ENCODE measurements at places on chromosomes 3 and 15.

GRCh38 chr15:87609474-87609873, 647.1 kb downstream of the NTRK3 start:
- peak; percentile 92 for DNase-seq

GRCh38 chr3:178059119-178059518, 477.1 kb upstream of the KCNMB2 start:
- DNase-seq, result no peak

- no peak for DNase-seq
Measured at GRCh38 chr3:69585472-69585871, 153.8 kb upstream of the MITF start.

DNA sequence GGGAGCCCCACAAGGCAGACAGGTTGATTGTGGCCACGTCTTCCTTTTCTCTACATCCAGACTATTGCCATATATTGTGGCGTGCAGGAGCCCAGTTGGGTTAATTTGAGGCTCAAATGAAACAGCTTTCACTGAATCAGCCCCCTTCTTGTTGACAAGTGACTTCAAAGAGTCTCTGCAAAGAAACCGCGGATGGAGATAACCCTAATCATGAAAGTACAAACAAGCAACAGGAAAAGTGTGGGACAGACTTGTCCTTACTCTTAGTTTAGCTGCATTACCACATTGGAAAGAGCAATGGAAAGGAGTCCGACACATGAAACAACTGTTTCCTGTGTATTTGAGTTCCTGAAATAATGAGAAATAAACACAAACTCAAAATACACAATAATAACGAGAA, 3.3 kb downstream of the TMEM40 start:
- no peak for DNase-seq

DNA sequence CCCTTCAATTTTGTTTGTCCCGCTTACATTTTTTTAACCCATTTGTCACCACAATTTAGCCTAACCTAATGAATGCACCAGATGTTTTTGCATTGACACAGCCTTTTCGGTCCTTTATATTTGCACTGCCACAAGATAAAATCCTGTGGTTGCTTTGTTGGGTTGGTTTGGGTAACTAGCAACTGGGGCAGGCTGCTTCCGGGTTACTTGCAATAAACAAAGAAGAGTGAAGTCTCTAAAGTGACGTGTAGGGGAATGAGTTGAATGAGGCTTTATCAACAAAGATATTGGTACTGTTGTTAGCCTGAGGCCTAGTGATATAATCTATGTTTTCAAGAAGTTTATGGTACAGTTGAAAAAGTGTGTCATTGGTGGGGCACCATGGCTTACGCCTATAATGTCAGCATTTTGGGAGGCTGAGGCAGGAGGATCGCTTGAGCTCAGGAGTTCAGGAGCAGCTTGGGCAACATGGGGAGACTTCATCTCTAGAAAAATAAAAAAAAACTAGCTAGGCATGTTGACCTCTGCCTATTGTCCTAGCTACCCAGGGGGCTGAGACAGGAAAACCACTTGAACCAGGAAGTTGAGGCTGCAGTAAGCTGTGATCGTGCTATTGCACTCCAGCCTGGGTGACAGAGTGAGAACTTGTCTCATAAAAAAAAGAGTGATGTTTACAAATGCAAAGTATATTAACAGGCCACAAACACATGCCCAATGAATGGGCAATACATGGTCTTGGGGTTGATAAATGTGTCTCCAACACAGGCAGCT, 121.8 kb downstream of the OXSM start:
- DNase-seq, result no peak

- no peak for DNase-seq
Measured at GRCh38 chr15:70950953-70951352, 58.3 kb downstream of the LRRC49 start.

DNA sequence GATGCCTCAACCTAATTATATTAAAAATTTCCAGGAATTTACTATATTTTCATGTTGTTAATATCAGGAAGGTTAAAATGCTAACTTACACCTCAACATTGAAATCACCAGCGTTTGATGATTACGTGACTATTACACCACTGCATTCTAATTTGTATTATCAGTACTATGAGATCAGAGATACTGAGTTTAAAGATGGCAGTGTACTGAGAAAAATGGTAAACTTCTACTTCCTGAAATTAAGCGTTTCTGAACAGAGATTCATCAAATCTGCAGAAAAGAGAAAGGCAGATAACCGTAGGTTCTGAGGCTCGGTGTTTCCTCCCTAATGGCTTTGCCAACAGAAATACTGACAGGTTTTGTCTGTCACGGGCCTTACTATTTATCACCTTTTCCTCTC, 69.9 kb downstream of the CRTC3 start:
- no peak for DNase-seq

GRCh38 chr3:23944007-23944783, 891 bp upstream of the NR1D2 start:
- DNase-seq, result no peak

- DNase-seq, result peak; percentile 34
Measured at GRCh38 chr3:62558549-62559112, 185.3 kb upstream of the FEZF2 start.

GRCh38 chr3:112651071-112651470, 10.1 kb upstream of the CCDC80 start:
- DNase-seq, result no peak

- peak; percentile 61 for DNase-seq
Measured at GRCh38 chr15:35833581-35833980, 287.6 kb upstream of the DPH6 start.

- peak; percentile 35 for DNase-seq
Measured at GRCh38 chr15:61091289-61091616, 137.8 kb downstream of the RORA start.

- no peak for DNase-seq
Measured at GRCh38 chr15:75739791-75740190, 27.1 kb upstream of the CSPG4 start.

DNA sequence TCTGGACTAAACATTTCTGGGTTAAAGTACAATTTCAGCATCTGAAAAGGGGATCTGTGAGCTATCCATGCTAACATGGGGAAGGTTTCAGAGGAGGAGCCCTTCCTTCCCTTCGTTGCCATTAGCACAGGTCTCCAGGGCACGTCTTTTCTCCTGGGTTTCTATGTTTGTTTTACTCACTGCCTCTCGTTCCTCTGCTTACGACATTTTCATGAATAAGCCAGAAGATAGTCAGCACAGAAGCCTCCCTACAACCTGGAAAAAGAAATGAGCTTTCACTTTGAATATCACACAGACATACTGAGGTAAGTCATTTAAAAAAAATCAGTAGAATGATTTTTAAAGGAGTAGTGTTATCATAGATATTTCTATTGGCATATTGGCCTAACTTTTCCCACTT, 117.2 kb upstream of the KCNMB2 start:
- no peak for DNase-seq

GRCh38 chr3:115788921-115789470, 165.7 kb downstream of the GAP43 start:
- peak; percentile 99 for DNase-seq

DNA sequence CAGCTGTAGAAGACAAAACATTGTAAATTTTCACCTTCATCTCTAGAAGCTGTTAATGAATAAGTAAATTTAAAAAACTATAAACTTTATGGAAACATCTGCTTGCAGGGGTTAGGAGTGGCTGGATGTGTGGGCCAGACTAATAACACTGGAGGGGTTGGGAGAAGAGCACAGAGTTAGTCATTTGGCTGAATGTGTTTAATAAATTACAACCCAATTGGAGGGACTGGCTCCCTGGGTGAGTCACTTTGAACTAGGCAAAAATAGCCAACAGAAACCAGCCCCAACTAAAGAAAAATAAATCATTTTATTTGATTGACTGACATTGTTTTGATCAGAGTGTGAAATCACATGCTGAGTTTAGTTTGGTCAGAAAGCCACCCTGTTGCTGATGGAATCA, 21.8 kb downstream of the DGKG start:
- DNase-seq, result no peak

GRCh38 chr15:88992216-88992615, 79.0 kb upstream of the MFGE8 start:
- DNase-seq, result peak; percentile 63

DNA sequence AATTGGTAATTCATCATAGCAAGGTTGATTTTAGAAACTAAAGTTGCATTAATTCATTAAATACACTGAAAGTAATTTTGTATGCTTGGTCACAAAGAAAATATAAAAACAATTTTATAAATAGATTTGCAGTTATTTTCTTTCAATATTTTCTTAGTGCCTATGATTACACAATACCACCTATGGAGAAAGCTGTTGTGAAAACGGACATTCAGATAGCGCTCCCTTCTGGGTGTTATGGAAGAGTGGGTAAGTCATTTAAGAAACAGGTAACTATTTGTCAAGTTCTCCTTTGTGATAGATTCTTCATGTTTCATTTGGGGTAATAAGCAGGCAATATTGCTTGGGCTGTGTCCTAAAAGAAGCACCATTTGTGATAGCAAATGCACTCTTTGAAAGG, 3.0 kb downstream of the DUT start:
- DNase-seq, result no peak

GRCh38 chr3:122548619-122549018, 15.5 kb downstream of the PARP9 start:
- DNase-seq, result no peak

DNA sequence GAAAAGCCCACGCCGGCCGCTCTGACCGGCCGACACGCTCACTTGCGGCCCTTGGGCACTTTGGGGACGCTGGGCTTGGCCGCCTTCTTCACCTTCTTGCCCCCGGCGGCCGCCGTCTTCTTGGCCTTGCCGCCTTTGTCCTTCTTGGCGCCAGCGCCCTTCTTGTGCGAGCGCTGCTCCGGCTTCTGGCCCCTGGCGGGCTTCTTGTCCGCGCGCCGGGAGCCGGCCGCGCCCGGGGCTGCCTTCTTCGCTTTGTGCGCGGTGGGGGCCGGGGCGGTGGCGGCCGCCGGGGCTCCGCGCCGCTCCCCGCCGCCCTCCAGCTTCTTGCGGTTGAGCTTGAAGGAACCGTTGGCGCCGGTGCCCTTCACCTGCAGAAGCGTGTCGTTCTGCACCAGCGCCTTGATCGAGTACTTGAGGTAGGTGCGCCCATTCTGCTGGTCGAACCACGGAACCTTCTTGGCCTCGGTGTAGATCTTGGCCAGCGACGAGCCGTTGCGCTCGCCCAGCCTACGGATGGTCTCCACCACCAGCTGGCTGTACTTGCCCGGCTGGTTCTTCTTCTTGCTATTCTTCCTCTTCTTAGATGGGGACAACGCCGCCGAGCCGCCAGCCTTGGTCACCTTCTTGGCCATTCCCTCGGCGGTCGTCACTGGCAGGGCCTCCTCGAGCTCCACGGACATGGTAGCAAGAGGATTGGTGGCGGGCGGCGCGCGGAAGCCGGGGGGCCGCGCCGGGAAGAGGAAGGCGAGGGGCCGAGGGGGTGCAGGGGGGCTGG, 36.7 kb downstream of the HMCES start:
- no peak for DNase-seq

- no peak for DNase-seq
Measured at GRCh38 chr3:108099679-108100428, 9.0 kb upstream of the CD47 start.

DNA sequence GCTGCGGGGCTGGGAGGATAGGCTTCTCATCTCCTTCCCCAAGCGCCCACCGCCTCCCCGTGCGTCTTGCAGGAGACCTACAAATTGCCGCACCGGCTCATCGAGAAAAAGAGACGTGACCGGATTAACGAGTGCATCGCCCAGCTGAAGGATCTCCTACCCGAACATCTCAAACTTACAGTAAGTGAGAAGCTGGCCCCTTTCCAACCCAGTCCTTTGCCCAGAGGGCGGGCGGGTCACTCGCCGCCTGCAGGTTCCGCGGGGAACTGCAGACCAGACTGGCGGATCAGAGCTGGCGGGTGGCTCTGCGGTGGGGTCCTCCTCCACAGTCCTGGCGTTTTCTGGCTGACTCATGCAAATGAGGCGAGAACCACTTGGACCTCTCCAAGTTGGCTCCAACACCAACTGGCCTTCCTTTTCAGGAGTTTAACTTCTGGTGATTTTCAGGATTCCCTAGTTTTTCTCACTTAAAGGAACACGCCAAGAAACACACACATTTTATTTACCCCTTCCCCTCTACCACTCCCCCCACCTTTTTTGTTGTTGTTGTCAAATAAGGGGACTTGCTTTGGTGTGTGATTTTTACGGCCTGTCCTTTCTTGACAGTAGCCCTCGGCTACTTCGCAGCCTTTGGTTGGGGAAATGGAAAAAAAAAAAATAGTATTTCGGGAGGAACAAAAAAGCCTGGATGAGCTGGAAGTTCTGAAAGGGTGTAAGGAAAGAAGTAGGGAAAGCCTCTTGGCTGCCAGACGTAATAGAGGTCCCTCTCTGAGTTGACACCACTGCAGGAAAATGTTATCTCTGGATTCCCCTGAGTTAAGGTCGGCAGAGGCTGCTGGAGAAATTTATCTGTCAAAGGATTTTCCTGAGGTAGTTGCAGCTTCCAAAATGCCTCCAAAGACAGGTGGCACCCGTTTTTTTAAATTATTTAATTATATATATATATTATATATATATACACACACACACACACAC, 1.3 kb downstream of the BHLHE40 start:
- peak; percentile 91 for DNase-seq

DNA sequence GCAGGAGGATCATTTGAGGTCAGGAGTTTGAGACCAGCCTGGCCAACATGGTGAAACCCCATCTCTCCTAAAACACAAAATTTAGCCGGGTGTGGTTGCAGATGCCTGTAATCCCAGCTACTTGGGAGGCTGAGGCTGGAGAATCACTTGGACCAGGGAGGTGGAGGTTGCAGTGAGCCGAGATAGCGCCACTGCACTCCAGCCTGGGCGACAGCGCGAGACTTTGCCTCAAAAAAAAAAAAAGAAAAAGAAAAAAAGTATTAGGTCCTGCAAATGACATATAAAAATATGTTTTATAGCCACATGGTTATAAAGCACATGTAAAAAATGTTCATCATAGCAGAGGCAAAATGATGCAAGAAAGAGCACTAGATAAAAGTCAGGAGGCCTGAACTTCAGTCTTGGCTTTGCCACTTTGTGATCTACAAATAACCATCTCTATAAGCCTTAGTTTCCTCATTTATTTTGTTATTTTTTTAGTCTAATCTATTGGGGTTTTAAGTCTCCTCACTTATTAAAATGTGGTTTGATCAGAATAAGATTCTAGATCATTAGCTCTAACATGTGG, 4.9 kb downstream of the SLC12A6 start:
- DNase-seq, result no peak

- DNase-seq, result no peak
Measured at GRCh38 chr3:2851835-2852234, 258.3 kb downstream of the IL5RA start.

Measured in fibroblast of skin of right quadriceps (primary cell).